ENCODE measurements at places on chromosomes 1 and 21.

DNA sequence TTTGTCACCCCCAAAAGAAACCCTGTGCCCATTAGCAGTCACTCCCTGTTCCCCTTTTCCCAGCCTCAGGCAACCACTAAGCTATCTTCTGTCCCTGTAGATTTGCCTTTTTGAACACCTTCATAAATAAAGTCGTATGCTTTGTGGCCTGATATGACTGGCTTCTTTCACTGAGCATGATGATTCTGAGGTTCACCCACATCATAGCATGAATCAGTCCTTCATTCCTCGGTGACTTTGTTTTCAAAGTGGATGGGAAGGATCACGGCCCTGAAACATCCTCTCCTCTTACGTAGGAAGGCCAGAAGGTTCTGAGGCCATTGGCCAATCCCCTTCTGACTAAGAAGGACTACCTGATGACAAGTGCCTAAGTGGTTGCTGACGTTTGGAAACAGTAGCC lies 39.1 kb downstream of the NIPAL3 start:
- DNase-seq = no peak

GRCh38 chr1:7002728-7003127 lies 217.5 kb downstream of the CAMTA1 start:
- DNase-seq = no peak

GRCh38 chr1:89041119-89041641 lies 18.5 kb upstream of the GBP3 start:
- peak; percentile 38 for DNase-seq

DNA sequence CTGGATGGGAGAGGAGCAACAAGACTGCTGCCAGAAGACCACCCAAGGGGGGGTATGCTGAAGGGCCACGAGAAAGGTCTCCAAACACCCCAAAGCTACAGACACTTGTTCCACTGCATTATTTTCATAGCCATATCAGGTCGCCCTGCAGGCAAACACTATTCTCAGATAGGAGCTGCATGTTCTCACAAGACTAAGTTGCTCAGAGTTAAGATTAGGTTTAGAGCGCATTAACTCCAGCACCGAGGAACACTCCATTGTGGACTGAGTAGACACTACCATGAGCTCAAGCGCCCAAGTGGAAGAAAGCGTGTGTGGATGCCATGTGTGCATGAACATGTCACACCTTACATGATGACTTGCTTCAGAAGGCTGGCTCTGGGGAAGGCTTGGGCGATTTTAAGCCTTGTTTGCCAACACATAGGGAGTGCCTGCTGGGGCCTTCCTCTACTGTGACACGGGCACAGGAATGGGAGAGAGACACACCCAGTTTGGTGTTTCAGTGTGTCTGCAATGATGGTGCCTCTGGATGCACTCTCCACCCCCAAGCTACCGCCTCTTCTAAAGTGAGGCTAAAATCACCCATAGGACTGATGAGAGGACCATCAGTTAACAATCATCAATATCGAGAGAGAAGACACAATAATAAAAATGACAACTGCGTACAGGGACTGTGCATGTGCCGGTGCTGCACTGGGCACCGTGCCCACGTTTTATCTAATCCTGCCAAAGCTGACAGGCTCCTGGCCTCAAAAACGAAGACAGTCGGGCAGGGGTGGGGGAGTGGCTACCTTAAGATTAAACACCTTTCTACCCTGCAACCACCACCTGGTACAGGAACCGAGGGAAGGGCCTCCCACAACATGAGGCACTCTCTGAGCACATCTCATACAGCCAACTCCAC lies 34.9 kb downstream of the SSBP3 start:
- no peak for DNase-seq

DNA sequence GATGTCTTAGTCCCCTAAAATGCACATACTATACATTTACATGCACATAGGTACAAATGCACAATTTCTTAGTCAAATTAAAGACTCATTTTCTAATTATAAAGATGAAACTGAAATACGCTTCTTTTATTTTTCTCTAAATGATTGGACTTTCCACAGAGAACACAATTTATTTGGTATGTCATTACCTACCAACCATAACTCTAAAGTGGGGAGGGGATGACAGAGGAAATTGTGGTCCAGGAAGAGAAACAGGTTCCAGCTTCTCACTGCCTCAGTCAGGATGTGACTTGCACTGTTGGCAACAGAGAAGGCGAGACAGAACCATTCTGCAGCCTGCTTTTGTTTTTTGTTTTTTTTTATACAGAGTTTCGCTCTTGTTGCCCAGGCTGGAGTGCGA lies 1189.2 kb downstream of the PLA2G4A start:
- no peak for DNase-seq

DNA sequence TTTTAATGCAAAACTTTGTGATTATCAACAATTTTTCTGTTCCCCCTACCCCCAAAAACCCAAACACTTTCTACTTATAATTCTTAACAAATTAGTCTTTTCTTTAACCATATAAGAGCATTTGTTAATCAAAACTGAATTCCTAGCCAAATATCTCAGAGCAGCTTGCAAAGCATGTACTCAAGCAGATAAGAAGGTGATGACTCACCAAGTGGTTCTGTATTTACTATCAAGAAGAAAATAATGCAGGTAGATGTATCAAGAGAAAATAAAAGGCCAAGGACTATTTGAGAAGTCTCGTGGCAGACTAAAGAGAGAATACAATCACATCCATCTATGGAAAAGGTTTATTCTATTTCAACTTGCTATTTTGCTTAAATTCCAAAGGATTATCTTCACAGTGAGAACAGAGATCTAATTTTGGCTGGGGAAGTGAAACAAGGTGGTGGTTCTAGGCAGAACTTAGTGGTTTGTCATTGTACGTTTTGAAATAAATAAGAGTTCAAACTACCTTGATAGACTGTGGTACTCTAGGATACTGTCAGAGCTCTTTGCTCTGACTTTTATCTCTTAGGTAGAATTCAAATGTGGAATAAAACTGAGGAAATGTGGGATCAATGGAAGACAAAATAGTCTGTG lies 94.7 kb upstream of the NRIP1 start:
- no peak for DNase-seq

- peak; percentile 24 for DNase-seq
Observed at GRCh38 chr1:197915862-197916499, 1.2 kb upstream of the LHX9 start.

GRCh38 chr1:213171711-213172110 lies 120.7 kb downstream of the RPS6KC1 start:
- DNase-seq = no peak

- no peak for DNase-seq
Observed at GRCh38 chr21:43892984-43893535, 28.0 kb downstream of the AGPAT3 start.

DNA sequence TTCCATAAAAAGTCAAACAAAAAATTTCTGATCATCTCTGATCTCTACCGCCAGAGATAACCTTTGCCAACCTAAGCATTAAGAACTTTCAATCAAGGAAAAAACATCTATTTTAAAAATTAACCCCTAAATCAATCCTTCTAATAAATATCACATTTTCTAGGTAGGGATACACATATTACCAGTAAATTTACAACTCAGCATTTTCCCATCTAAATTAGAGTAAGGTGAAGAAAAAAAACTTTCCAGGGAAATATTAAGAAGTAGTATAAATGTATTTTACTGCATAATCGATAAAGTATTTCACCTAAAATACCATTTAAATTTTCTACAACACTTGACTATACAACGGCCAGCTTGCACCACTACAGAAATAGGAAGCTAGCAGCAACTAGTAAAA lies 1.5 kb downstream of the STX6 start:
- DNase-seq = no peak

DNA sequence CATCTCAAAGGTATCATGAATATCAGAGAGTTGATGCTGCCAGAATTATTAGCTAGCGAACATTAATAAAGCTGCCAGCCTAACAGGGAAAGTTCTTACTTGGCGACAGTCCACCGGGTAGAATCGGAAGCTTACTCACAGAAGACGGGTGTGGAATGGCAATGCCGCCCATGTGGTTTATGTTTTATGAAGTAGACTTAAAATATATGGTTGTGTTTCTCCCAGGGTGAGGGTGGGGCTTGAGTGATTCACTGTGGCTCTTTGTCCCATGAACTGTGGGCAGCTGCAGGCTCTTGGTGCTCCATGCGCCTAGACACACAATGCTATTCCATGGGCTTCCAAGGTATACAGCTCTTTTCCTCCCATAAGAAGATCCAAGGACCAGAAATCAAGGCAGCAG lies 162.7 kb downstream of the PIGK start:
- no peak for DNase-seq

DNA sequence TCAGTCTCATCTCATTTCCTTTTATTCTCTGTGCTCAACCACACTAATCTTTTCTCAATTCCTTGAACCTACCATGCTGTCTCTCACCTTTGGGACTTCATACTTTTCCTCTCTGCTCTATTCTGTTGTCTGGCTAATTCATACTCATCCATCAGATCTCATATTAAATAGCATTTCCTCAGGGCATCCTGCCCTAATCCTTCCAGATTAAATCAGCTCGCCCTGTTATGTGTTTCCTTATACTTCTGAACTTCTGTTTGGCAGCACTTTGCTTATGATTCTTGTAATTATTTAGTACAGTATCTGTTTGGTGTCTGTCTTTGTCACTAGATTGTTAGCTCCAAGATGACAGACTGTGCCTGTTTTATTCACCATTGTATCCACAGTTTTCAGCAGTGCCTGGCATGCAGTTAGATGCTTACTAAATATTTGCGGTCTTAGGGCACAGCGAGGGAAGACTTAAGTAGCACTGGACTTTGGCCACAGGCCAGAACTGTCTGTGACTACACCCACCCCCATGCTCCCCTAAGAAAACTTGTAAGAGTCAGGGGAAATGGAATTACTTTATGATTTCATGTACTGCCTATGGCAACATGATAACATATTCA lies 9.9 kb upstream of the CAP1 start:
- no peak for DNase-seq

DNA sequence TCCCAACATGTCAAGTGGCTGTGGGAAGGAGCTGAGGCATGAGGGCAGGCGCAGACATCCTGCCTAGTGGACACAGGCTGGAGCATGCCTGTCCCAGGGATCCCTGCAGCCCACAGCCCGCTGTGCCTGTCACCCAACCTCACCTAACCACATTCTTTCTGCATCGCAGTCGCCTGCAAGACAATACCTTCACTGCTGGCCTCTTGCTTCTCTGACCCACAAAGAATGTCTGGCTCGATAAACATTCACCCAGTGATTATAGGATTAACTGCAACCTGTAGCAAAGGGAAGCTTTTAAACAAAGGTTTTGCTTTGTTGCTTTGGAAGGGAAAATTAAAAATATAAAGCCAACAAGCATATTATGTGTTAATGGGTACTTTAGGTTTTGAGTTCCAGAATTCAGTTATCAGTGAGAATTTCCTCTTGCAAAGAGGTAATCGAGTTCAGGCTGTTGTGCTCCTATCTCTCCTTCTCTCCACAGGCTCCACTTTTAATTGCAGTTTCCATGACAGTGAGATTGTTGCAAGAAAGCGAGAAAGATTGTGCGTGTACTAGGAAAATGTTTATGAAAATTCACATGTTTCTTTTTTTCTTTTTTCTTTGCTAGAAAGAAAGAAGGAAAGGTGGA lies 40.0 kb upstream of the ZNF648 start:
- no peak for DNase-seq

DNA sequence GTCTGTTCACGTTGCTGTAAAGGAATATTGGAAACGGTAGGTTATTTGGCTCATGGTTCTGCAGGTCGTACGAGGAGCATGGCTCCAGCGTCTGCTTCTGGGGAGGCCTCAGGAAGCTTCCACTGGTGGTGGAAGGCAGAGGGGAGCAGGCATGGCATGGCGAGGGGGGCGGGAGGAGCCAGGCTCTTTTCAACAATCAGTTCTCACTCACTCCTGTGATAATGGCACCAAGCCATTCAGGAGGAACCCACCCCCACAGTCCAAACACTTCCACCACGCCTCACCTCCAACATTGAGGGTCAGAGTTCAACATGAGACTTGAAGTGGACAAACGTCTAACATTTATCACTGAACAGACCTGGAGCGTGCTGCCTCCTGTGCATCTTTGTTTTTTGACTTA lies 141.2 kb downstream of the PGBD5 start:
- no peak for DNase-seq

GRCh38 chr1:106548726-106549125 lies 507.7 kb upstream of the PRMT6 start:
- DNase-seq = no peak

DNA sequence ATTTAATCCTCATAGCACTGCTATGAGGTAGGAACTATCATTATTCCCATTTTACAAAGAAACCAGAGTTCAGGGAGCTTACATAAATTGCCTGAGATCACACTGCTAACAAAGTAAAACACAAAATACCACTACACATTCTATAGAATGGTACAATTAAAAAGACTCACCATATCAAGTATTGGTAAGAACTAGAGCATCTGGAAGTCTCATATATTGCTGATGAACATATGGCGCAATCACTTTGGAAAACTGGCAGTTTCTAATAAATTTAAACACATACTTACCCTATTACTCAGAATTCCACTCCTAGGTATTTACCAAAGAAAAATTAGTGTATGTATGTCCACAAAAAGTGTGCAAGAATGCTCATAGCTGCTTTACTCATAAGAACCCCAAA lies 261.5 kb downstream of the RRAGC start:
- DNase-seq = no peak

- DNase-seq = no peak
Observed at GRCh38 chr1:165068741-165069140, 287.8 kb downstream of the LMX1A start.

- DNase-seq = no peak
Observed at GRCh38 chr1:59076612-59077011, 220.3 kb upstream of the FGGY start.

GRCh38 chr1:226976276-226976977 lies 36.3 kb downstream of the COQ8A start:
- no peak for DNase-seq

GRCh38 chr1:171743081-171743870 lies 1.4 kb upstream of the VAMP4 start:
- no peak for DNase-seq

GRCh38 chr1:7007902-7008301 lies 222.6 kb downstream of the CAMTA1 start:
- DNase-seq = no peak

GRCh38 chr1:204723131-204723787 lies 37.7 kb upstream of the LRRN2 start:
- DNase-seq = no peak

DNA sequence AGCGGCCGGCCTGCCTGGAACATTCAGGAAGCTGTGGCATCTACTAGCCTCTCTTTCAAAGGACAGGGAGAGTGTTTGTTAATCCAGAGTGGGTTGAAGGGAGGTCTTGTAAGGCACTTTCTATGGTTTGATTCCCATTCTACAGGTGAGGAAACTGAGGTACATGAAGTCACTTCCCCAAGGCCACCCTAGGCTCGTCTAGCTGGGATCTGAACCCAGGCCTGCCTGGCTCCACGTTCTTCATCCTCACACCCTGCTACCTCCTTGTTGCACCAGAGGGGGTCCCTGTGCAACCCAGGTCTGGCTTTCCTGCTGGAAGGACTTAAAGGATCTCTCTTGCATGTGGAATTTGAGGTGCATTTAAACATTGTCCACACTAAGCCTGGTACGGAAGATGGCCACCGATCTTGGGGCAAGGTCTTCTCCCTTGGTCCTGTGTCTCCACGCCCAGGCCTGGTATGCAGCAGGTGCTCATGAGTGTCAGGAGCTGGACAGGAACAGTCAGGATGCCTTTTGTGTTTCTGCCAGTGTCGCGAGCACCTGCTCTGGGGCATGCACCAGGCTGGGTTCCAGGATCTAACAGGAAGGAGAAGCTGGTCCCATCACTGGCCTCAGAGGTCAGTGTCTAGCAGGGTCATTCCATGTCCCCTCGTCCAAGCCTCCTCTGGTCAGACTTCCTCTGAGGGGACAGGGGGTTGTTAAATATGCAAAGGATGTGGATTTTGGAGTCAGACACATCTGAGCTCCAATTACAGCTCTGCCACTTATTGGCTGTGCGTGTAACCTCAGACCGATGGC lies 103.2 kb upstream of the RUNX3 start:
- DNase-seq = no peak

GRCh38 chr1:223067914-223068313 lies 75.1 kb downstream of the TLR5 start:
- no peak for DNase-seq

Measured in stimulated activated naive CD8-positive, alpha-beta T cell treated with anti-CD3 and anti-CD28 coated beads, Interleukin-15, amount 100 ng/mL, for 72 hours (primary cell).